ENCODE measurements at places on chromosomes 16 and 17. TPM values are rescaled to one million over a fixed set of nuclear protein-coding genes. Genes with fewer than 3 reads are reported as not detected.

DNA sequence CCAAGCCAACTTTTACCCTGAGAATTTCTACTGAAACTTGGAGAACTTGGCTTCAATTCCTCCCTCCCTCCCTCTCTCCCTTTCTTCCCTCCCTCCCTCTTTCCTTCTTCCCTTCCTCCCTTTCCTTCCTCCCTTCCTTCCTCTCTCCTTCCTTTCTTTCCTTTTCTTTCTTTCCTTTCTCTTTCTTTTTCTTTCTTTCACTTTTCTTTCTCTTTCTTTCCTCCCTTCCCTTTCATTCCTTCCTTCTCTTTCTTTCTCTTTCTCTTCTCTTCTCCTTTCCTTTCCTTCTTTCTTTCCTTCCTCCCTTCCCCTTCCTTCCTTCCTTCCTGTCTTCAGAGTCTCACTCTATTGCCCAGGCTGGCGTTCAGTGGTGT lies 268.1 kb upstream of the SDK2 start:
- DNase-seq, result no peak

- DNase-seq, result no peak
Measured at GRCh38 chr17:75048249-75048878, 1.3 kb downstream of the KCTD2 start.

GRCh38 chr17:60909405-60909804 lies 231.8 kb downstream of the BCAS3 start:
- DNase-seq, result no peak

DNA sequence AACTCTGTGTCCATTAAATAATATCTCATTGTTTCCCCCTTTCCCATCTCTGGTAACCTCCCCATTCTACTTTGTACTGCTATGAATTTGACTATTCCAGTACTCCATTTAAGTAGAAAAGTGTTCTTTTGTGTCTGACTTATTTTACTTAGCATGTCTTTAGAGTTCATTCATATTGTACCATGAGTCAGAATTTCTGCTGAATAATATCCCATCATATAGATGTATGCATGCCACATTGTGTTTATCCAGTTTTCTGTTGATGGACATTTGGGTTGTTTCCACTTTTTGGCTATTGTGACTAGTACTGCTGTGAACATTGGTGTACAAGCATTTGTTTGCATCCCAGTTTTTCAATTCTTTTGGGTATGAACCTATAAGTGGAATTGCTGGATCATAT lies 6.0 kb downstream of the PPM1D start:
- DNase-seq, result no peak

DNA sequence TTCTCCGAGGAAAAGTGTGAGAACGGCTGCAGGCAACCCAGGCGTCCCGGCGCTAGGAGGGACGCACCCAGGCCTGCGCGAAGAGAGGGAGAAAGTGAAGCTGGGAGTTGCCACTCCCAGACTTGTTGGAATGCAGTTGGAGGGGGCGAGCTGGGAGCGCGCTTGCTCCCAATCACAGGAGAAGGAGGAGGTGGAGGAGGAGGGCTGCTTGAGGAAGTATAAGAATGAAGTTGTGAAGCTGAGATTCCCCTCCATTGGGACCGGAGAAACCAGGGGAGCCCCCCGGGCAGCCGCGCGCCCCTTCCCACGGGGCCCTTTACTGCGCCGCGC lies at the start of gene ERBB2:
ERBB2 (plus strand) TSS at position 247 of the 330 bp plus-strand sequence. CDS start 175 bp downstream, outside the sequence.
- peak; percentile 86 for DNase-seq

GRCh38 chr16:85316944-85317343 lies 204.7 kb upstream of the CIBAR2 start:
- no peak for DNase-seq

DNA sequence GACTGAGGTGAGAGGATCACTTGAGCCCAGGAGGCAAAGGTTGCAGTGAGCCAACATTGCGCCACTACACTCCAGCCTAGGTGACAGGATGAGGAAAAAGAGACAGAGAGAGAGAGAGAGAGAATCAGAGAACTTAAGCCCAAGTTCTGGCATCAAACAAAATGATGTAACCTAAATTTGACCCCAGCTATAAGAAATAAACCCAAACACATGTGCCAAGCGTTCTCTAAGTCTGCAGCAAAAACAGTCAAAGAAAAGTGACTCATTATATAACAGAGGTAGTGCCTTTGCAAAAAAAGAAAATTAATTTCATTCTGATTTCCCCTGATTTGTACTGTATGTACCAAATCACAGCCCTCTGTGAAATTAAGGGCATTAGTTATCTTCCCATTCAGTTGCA lies 89.5 kb downstream of the CDH11 start:
- DNase-seq, result no peak

DNA sequence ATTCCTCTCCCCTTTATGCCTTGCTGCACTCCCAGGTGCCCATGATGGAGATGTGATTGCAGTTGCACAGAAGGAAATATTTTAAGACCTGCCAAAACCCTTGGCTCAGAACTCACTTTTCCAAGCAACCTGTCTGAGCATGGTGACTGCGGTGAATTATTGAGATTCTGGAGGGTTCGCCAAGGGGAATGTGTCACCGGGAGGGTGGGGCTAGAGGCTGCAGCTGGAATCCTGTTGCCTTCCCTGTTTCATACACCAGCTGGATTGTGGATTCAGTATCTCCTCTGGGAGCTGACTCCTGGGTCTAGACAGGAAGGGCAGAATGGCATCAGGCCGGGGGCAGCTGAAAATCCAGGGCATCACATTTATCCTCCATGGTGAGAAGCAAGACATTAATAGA lies 527.2 kb downstream of the TMEM114 start:
- DNase-seq, result no peak

- DNase-seq, result no peak
Measured at GRCh38 chr16:52649870-52650269, 102.9 kb upstream of the TOX3 start.

GRCh38 chr17:46274238-46274637 lies 20.7 kb upstream of the LRRC37A start:
- DNase-seq, result no peak

DNA sequence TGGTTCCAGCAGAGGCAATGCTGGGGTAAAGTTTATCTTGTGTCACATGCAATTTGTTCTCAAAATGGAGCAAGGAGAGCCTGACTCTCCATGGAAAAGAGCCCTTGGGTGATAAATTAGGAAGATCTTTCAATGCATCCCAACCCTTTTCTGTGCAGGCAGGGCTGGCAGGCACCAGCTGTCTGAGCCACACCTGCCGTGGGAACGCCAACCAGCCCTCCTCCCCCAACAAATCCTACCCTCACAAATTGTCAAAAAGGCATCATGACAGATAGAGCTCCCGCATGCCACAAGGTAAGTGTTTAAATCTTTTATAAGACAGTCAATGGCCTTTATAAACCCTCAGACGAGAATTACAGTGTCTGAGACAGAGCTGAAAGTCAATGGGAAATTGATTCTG lies 418.5 kb upstream of the CDH5 start:
- DNase-seq, result no peak

The P2RX1 gene
- total RNA-seq, result 6.8 TPM

The TSR1 gene
- 17.7 TPM for total RNA-seq

The EEF2KMT gene
- 9.6 TPM for total RNA-seq

The ZNF785 gene
- total RNA-seq, result 16.3 TPM

The NME1 gene
- total RNA-seq, result 29.4 TPM

The HP gene
- total RNA-seq, result 94.2 TPM

The CACNG1 gene
- total RNA-seq, result not detected

The HEATR9 gene
- 0.17 TPM for total RNA-seq
